Activated CD4-positive, alpha-beta T cell treated with anti-CD3 and anti-CD28 coated beads for 4 hours (primary cell): ENCODE measurements at places on chromosomes 6 and 20.

GRCh38 chr20:13109658-13110057 lies 100.9 kb downstream of the SPTLC3 start:
- no peak for DNase-seq

DNA sequence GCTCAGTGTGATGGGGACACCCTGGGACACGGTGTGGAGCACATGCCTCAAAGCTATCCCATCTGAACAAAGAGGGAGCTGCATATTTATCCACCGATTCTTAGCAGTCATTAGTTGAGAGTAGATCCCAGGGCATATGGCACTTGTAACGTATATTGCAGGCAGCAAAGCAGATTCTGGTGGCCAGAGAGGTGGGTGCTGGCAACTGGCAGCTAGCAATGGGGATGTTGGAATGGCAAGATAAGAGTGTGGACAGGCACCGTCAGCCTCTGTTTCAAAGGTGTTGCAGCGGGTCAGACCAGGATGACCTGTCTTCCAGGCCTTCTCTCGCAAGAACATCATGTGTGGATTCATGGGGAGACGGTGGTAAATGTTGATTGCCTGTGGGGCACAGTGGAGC lies 287.8 kb upstream of the RNF24 start:
- no peak for DNase-seq

- DNase-seq: no peak
Observed at GRCh38 chr6:6736791-6737654, 148.5 kb downstream of the LY86 start.

DNA sequence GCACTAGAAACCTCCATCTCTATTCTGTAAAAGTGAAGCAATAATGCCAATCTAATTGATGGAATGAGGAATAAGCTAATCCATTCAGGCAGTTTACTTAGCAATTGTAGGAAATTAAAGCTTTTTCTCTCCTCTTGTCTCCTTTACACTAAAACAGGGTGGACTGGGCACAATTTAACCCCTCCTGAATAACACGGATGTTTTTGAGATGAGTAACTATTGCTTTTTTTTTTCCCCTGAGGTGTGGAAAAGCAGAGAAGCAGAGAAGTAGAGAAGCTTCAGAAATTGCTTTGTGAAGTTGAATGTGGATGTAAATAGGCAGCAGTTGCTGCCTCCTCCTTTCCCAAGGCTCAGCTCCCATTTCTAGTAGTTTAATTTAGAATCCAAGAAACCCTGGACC lies 40.0 kb upstream of the GCNT2 start:
- DNase-seq: no peak

DNA sequence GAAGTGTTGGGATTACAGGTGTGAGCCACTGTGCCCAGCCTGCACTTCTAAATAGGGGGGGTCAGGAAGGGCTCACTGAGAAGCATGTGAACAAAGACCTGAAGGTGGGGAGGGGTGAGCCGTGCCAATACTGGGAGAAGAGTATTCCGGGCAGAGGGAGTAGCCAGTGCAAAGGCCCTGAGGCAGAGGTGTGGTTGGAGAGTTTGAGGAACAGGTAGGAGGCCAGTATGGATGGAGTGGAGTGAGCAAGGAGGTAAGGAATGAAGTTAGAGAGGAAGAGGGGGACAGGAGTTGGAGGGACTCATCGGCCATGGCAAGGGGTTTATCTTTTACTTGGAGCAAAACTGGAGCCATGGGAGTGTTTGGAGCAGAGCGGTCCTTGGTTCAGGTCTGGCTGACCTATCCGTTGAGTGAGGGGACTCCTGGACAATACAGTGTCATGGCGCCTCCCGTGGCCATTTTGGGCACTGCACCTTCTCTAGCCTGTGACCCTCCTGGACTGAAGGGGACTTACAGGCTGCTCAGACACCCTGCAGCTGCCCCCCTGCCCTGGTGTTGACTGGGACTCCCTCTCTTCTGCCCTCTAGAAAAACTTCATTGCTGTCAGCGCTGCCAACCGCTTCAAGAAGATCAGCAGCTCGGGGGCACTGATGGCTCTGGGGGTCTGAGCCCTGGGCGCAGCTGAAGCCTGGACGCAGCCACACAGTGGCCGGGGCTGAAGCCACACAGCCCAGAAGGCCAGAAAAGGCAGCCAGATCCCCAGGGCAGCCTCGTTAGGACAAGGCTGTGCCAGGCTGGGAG lies 12.1 kb downstream of the FOXS1 start:
- peak; percentile 22 for DNase-seq

DNA sequence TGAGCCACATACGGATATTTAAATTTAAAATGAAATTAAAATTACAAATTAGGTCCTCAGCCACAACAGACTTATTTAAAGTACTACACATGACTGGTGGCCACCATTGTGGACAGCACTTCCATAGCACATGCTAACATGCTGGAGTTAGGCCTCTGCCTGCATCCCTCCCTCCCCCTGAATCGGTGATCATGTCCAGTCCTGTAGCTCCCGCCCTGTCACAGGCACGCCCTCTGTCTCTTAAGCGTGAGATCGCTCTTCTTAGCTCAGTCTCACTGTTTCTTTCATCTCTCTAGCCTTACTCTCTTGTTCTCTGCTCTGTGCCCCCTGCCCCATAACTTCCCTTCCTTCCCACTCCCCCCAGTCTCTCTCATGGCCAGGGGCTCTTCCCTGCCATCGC lies 28.9 kb downstream of the ELMO2 start:
- DNase-seq: no peak

DNA sequence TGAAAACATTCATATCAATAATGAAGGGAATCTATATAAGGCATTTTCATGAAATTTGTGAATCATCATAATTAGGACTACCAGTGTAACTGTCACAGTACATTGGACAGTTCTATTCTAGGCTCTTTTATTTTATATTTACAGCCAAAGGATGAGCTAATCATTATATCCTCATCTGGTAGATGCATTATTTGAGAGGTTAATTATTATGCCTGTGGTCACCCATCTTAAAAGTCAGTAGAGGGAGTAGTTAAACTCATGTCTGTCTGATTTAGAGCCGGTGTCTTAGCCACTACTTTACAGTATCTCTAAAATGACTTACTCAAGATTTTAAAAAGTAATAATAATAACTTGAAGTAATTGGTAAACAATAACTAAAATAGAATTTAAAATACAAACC lies 899.3 kb upstream of the MAP3K7 start:
- no peak for DNase-seq

DNA sequence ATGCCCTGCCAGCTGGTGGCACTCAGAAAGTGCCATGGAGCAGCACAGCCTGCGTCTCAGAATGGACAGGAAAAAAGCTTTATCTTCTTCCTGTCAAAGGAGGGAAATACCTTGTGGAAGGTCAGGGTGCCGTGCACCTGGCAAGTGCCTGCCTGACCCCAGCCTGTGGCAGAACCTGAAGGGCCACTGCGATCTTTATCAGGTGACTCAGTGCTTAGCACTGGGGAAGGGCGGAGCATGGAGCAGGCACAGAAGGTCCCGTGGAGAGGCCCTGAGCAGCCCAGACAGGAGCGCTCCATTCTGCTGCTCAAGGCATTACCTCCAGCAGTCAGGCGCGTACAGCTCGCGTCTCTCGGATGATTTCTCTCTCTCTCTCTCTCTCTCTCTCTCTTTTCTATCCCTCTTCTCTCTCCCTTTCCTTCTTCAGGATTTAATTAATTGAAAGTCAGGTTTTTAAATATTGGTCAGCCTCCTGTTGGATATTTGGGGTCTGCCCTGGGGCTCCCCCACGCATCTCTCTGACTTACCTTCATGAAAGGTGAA lies 31.7 kb downstream of the FOXC1 start:
- DNase-seq: no peak

- no peak for DNase-seq
Observed at GRCh38 chr6:109224107-109224875, 129.0 kb downstream of the CEP57L1 start.

- peak; percentile 5 for DNase-seq
Observed at GRCh38 chr6:109236115-109237076, 141.1 kb downstream of the CEP57L1 start.

DNA sequence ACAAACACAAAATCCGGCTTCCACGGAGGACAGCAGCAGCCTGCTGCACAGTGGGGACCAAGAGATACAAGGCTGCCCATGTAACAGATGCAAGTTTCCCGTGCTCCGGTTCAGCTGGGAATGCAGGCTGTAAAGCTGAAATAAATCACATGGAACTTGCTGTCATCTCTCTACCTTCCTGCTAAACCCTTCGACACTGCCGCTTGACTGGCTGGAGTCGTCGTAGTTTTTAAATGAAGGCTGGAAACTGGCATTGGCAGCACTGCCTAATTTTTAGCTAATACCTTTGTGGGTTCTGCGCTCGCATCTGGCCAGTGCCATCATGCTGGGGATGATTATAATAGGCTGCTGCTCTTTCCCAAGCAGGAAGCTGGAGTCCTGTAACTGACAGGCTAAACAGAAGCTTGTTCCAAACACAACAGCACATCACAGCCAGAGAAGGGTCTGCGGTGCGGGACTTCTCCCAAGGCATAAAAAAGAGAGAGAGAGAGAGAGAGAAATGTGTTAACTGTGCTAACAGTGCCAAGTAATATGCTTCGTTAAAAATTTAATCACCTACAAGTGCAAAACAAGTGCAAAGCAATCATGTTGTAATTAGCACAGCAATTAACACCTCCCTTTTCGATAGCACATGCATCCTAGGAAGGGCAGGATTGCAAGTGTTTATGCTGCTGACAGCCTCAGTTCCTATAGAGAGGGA lies 146.1 kb downstream of the TFAP2A start:
- DNase-seq: no peak

DNA sequence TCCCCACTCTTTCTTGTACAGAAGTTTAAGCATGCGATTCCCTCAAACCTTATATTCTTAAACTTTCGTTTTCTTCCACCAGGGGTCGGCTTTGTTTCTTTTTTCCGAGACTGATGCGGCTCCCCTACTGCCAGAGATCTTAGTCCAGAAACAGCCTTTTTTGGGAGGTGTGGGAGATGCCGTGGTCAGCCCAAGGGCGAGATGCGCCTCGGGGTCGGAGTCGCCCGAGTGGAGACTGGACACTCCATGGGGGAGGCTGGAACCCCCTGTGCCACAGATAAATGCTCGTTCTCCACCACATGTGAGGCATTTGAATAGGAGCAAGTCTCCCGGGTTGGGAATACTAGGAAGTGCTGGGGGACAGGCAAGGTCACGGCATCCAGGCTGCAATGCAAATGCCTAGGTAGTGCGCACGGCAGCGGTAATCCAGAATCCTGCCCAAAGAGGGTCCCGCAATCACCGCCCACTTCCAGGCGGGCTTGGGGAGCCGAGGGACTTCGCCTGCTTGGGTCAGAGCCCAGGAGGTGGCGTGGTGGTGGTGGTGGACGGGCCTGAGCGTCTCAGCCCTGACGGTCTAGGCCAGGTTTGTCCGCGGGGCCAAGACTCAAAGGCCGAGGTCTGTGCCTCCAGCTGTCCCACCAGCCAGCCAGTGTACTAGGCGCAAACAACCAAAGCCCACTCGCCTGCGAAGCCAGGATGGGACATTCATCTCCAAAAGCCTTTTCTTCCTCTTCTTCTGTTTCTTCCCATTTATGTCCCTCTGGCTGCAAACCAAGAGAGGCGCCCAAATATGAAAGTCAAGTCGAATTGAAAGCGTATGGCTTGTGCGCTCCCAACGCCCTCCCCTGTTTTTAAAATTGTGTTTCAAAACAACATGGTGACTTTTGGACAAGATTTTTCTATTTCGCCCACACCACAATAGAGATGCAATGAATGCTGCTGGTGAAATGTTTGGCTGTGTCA lies 39.3 kb upstream of the OSTM1 start:
- no peak for DNase-seq

- DNase-seq: no peak
Observed at GRCh38 chr20:63270606-63271325, 1.8 kb upstream of the ARFGAP1 start.

- no peak for DNase-seq
Observed at GRCh38 chr6:42467651-42468050, 15.9 kb upstream of the TRERF1 start.

- no peak for DNase-seq
Observed at GRCh38 chr6:112936504-112936903, 589.4 kb downstream of the RFPL4B start.

- peak; percentile 31 for DNase-seq
Observed at GRCh38 chr6:130381459-130382380, 15.9 kb downstream of the TMEM200A start.

DNA sequence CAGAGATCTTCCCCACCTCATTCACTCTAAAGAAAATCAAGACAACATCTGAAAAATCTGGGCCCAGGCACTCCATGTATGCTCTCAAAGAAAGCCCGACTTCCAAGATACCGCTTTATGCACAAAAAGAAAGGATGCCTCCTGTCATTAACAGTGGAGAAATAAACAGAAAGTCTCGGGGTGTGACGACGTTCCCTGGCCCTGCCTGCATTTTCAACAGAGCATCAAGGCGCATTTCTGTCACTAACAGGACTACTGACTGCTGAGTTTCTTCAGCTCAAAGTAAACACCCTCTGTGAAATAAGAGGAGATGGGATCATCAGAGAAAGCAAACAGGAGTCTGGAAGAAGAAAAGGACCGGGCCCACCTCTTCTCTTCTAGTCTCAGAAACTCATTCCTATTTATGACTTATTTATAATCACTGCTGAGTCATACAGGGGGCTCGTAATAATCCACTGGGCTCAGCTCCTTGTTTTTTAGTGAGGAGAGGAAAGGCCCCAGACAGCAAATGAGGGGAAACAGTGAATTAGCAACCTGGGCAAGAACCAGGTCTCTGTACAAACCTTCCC lies 99.7 kb downstream of the ZMYND8 start:
- DNase-seq: no peak

- DNase-seq: no peak
Observed at GRCh38 chr20:10532361-10532760, 97.3 kb downstream of the SLX4IP start.

- DNase-seq: no peak
Observed at GRCh38 chr20:51511861-51512619, 30.5 kb downstream of the NFATC2 start.

DNA sequence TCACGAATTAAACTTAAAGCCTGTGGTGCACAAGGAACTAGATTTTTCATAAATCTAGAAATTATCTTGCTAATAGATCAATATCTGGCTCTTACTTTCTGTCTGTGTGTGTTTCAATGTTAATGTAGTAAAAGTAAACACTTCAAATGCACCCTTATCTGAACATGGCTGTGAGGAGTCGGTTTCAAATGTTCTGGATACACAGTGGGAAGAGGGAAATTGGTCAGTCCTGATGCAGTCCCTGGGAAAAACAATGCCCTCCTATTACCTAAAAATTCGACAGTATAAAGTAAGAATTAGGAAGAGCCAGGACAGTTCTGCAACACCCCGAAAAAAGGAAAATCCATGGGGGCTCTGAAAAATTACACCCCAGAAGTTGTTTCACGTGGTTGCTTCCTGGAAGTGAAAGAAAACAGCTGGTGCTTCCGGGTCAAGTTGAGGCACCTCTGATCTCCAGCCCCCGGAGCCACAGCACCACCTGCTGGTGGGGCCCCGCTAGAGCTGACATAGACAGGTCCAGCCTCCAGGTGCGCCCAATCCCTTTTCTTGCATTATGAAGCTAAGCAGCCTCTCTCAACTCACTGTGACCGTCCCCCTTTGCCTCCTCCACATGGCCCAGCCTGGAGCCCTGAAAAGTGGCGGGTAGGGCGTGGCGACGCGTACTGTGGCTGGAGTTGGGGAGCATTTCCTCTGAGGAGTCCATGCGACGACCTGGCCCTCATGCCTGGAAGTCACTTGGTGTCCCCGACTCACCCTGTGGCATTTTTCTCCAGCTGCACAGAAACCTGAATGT lies 8.3 kb downstream of the SEMG2 start:
- peak; percentile 3 for DNase-seq

- no peak for DNase-seq
Observed at GRCh38 chr6:124400261-124400999, 561.8 kb upstream of the RNF217 start.

- DNase-seq: no peak
Observed at GRCh38 chr20:59678288-59678687, 73.9 kb downstream of the PHACTR3 start.
